ENCODE measurements at places on chromosomes 3 and 15. TPM values are rescaled to one million over a fixed set of nuclear protein-coding genes. Genes with fewer than 3 reads are reported as not detected.
A peak's percentile ranks its signal among the peaks of the same experiment; 100 is the strongest.

KCNMB2 gene
- 0.31 TPM for total RNA-seq

C3orf80 gene
- 0.31 TPM for total RNA-seq

COL6A5 gene
- total RNA-seq = not detected

GRCh38 chr3:141127344-141128125 is 76.4 kb downstream of the SPSB4 start:
- DNase-seq = no peak

DNA sequence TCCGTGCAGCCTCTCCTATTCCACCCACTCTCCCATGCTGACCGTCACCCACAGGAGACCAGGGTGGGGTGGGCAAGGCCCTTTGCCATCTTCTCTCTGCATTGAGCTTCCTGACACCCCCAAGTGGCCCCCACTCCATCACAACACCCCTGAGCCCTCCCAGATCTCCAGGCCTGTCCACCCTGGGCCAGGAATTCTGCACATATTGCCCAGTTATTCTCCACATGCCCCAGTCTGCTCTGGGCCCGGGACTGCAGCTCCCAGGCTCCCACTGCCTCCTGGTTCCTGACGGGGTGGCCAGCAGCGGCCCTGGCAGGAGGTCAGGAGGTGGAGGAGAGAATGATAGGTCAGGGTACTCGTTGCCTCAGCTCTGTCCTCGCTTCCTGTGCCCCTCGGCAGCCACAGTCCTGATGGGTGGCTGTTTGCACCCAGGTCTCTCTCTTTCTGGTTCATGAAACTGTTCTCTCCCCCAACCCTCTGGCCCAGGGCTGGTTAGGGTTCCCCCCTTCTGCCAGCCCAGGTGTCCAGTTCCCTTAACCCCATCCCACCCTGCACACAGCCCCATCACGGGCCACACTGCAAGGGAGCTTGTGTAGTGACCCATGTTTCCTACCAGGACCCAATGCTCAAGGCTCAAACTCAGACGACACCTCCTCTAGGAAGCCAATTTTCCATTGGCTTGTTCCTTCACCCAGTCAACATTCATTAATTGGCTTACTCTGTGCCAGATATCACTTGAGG is 47.3 kb downstream of the IQSEC1 start:
- no peak for DNase-seq

SERPINI2 gene
- not detected for total RNA-seq

GABRR3 gene
- total RNA-seq = not detected

EPM2AIP1 gene
- total RNA-seq = 11.8 TPM

DNA sequence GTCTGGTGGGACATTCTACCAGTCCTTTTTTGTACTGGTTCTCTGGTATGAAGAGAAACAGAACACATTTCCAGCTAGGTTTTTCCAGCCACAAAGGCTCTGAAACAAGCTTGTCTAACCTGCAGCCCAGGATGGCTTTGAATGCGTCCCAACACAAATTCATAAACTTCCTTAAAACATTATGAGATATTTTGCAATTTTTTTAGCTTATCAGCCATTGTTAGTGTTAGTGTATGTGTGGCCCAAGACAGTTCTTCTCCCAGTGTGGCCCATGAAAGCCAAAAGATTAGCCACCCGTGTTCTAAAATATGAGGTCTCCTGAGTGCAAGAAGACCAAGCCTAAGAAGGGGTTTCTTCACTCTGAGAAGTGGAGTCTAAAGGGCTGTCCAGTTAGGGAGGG is 18.4 kb upstream of the TIMP4 start:
- DNase-seq = no peak

ZNF80 gene
- total RNA-seq = not detected

NLGN1 gene
- 0.98 TPM for total RNA-seq

ZBED2 gene
- not detected for total RNA-seq

DNA sequence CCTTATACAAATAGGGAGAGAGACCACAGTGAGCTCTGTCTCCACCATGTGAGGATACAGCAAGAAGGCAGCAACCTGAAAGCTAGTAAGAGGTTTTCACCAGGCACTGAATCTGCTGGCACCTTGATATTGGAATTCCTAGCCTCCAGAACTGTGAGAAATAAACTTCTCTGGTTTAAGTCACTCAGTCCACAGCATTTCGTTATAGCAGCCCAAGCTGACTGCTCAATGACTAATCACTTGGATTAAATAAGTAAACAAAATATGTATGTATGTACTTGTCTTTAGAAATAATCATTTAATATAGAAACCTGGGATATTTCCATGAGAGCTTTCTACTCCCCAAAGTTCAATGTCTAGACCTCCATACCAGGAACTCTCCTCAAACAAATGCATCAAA is 162.0 kb downstream of the IMPG2 start:
- no peak for DNase-seq

- DNase-seq = peak; percentile 31
These were observed 13.5 kb upstream of the LINGO1 start for GRCh38 chr15:77646104-77646694.
